ENCODE measurements at places on chromosomes 13 and 19.
A peak's percentile ranks its signal among the peaks of the same experiment; 100 is the strongest.

GRCh38 chr19:13154241-13154778 is 4.1 kb downstream of the IER2 start:
- DNase-seq, result peak; percentile 86

DNA sequence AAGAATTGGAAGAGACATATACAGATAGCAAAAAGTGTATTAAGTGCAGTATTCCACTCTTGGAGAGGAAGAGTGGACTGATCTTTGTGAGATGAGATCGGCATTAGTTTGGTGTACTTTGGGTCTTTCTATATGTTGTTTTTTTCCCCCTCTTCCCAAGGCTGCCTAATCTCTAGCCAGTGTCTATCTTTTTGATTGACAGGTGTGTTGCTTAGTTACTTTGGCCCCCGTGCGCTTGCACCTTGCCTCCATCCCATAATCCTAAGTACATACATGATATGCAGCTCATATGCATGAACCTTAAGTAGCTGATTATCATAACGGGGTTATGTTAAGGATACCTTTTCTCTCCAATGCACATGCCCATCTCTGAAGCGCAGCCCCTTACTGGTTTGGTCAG is 4.3 kb upstream of the SLC7A10 start:
- no peak for DNase-seq

- DNase-seq, result no peak
Measured at GRCh38 chr19:10538204-10538983, 5.3 kb upstream of the ATG4D start.

DNA sequence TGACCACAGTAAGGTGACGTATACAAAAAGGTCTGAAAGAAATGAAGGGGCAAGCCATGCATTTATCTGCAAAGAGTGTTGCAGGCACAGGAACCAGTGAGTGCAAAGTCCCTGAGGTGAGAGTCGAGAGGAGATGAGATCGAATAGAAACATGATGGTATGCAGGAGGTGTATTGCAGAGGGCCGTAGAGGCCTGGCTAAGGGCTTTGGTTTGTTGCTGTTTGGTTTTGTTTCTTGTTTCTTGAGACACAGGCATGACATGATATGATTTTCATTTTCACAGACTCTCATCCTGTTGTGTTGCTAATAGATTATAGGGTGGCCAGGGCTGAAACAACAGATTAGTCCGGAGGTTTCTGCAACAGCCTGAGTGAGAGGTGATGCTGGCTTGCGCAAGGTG is 80.4 kb downstream of the HSPH1 start:
- no peak for DNase-seq

GRCh38 chr13:48892688-48893075 is 83.0 kb upstream of the FNDC3A start:
- DNase-seq, result no peak
